PC-9 (cell line): ENCODE measurements at places on chromosomes 3 and 15. TPM values are rescaled to one million over a fixed set of nuclear protein-coding genes. Genes with fewer than 3 reads are reported as not detected.

The CSTA gene
- 16.8 and 18.0 TPM in 2 replicates for total RNA-seq

The ADAMTS17 gene
- total RNA-seq: 2.0 and 3.2 TPM in 2 replicates

The LMAN1L gene
- not detected in 2 replicates for total RNA-seq

The ISG20 gene
- total RNA-seq: 2.5 and 5.2 TPM in 2 replicates

DNA sequence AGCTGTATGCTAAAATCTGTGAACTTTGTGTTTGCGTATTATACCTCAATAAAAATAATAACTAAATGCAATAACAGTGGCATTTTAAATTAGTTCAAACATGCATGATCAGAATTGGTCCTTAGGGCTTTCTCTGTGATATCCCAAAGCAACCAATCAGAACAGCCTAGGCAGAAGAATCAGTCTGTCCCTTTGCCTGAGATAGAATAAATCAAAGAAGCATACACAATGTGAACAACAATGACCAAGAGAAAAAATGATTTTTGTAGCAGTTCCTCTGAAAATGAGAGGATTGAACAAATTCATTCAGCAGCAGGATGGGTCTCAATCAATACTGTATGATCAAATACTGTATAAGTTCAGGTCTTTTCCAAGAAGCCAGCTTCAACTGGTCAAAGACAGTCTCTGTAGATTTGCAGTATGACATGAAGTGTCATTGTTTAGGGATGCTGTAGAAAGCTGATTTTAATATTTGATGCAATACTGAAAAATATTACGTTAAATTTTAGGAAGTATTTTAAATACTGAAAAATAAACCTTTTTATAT, 1071.6 kb downstream of the AGBL1 start:
- no peaks in the 10 kb centered on the region for H3K27me3 ChIP-seq
- no peak for DNase-seq
- no peaks in the 10 kb centered on the region for H3K4me1 ChIP-seq
- no peak overlapping the region for H3K4me3 ChIP-seq
- H3K36me3 ChIP-seq: no peaks in the 10 kb centered on the region
- no peak overlapping the region for H3K27ac ChIP-seq

- H3K27ac ChIP-seq: no peak overlapping the region
- peaks cover 4% of the 10 kb centered on the region; the same call in 1 of the 2 replicates for H3K36me3 ChIP-seq
- DNase-seq: no peak
Observed at GRCh38 chr15:92606126-92606835, 49.3 kb downstream of the FAM174B start.

GRCh38 chr3:196186651-196187573, 24.3 kb downstream of the ZDHHC19 start:
- peaks cover 10% of the 10 kb centered on the region for H3K4me1 ChIP-seq
- no peak overlapping the region for H3K4me3 ChIP-seq
- DNase-seq: no peak

DNA sequence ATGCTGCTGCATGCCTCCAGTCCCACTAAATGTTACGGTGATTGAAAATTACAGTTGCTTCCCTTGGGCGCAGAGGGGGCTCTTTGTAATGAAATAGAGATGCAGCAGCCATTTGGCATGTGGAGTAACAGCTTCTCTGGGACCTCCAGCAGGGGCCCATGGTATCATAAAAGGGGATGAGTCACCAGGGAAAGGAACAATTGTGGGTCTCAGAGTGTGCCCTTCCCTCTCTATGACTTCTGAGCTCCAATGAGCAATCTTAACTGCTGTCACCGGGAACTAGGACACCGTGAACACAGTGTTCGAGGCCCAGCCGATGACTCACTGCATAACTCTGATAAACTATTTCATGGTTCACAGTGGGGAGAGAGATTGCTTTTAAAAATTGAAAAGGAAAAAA, 164.8 kb upstream of the NUDT16 start:
- DNase-seq: peak; percentile 86
- H3K27ac ChIP-seq: peak overlapping the region; percentile 85
- H3K4me3 ChIP-seq: no peak overlapping the region
- H3K4me1 ChIP-seq: peaks cover 25% of the 10 kb centered on the region
- H3K27me3 ChIP-seq: no peaks in the 10 kb centered on the region

DNA sequence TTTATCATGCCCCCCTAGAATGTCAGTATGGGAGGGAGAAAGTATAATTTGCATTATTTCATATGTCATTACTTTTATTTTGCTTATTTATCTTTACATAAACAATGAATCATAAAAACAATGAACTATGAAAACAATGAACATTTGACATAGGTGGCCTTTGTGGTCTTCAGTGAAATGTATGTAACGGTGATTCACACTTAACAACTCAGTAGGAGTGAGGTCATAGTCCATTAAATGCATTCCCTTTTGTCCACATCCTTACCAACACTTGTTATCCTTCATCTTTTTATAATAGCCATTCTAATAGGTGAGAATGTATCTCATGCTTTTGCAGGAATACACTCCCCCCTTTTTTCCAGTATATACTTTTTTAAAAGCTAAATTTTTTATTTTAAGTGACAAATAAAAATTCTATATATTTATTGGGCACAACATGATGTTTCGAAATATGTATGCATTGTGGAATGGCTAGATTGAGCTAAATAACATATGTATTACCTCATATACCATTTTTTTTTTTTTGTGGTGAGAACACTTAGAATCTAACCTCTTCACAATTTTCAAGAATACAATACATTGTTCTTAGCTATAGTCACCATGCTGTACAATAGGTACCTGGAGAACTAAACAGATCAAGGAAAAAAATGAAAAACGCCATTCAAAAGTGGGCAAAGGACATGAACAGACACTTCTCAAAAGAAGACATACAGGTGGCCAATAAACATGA, 189.5 kb downstream of the WDR72 start:
- DNase-seq: no peak
- no peaks in the 10 kb centered on the region for H3K27me3 ChIP-seq
- H3K4me3 ChIP-seq: no peak overlapping the region
- H3K27ac ChIP-seq: no peak overlapping the region
- H3K36me3 ChIP-seq: no peaks in the 10 kb centered on the region

GRCh38 chr15:31455499-31455898, 128.9 kb downstream of the KLF13 start:
- no peak overlapping the region for H3K4me3 ChIP-seq
- no peak for DNase-seq
- H3K27ac ChIP-seq: no peak overlapping the region
- peaks cover 38% of the 10 kb centered on the region for H3K27me3 ChIP-seq
- no peaks in the 10 kb centered on the region for H3K36me3 ChIP-seq

DNA sequence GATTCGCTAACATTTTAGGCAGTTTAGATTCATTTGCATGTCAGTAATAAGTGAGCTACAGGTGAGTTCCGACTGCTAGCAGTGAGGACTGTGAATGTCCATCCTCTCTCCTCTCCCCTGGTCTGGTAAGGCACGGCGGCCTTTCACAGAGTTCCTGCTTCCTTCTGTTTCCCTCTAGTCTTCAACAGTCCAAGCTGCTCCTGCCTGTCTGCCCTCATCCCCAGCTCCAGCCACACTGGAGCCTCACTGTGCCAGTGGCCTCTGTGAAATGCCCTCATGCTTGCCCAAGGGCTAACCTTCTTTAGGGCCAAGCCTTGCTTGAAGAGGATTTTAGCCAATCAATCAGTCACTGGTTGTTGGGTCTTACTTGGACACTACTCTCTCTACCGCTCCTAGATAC, 145.8 kb upstream of the BHLHE40 start:
- H3K36me3 ChIP-seq: no peaks in the 10 kb centered on the region
- peaks cover 41% of the 10 kb centered on the region for H3K4me1 ChIP-seq
- H3K27me3 ChIP-seq: no peaks in the 10 kb centered on the region
- H3K27ac ChIP-seq: no peak overlapping the region
- DNase-seq: no peak

DNA sequence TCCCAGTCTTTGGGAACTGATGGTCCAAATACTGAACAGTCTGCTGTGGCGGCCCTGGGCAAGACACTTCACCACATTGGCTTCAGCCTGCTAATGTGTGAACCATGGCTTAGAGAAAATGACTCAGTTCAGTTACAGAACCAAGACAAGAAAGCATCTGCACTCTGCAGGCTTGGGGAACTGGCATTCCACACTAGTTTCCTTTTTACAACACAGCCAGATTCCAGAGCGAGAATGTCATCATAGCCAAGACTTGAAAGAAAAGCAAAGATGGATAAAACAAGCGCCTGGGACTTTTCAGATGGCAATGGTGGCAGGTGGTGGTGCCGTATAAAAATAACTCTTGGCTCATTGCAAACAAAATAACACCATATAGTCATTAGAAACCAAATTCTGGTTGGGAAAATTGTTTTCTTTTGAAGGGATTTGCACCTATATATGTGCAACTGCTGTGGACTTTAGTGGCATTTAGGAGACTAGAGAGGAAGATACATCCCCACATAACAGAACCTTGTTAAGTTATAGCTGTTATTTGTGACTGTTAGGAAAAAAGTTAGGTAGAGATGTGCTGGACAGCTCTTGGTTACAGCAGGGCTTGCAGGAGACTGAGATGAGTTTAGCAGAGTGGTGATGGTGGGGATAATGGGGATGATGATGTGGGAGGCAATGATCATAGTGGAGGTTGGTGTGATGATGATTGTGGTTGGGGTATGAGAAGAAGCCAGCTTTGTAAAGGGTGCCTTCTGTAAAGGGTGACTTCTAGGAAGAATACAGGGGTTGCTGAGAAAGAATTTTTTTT, 273.6 kb downstream of the THRB start:
- H3K27ac ChIP-seq: peak overlapping the region; percentile 50
- no peaks in the 10 kb centered on the region for H3K27me3 ChIP-seq
- DNase-seq: peak; percentile 83
- H3K36me3 ChIP-seq: no peaks in the 10 kb centered on the region
- no peak overlapping the region for H3K4me3 ChIP-seq
- H3K4me1 ChIP-seq: peaks cover 18% of the 10 kb centered on the region

DNA sequence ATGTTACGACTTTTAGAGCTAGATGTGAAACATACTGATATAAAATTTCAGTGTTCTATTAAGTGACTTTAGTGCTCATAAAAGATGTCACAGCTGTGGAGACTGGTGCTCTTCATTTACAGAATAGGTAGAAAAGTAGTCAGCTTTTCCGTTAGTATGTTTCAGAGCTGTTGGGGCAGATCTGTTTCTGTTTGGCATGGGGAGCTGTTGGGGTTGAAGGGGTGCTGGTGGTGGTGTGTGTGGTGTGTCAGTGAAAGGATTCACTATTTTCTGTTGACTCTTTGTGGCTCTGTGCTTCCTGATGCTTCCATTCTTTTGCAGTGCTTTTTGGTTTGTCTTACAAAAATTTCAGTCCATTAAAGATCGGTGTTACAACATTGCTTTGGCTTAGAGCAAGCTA, 3.2 kb downstream of the UBE2E2 start:
- no peak for DNase-seq
- H3K4me1 ChIP-seq: peaks cover 22% of the 10 kb centered on the region

DNA sequence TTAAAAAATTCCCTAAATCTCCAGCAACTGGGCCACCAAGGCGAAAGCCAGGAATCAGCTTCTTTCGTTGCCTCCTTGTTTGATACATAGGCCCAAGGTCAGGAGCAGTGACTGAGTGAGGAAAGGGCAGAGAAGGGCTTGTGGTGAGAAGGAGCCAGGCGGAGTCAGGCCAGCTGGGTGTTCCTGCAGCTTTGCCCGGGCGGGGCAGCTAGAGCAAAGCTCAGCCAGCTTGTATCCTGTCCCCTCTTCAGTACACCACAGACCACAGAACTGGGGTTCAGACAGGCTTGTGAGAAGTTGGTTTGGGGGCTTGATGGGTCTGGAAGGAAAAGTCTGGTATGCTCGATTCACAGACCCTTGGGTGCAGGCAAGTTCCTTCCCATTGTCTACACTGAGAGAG, 52.6 kb downstream of the CCK start:
- no peak for DNase-seq
- H3K36me3 ChIP-seq: no peaks in the 10 kb centered on the region
- no peaks in the 10 kb centered on the region for H3K27me3 ChIP-seq
- no peak overlapping the region for H3K4me3 ChIP-seq
- H3K4me1 ChIP-seq: no peaks in the 10 kb centered on the region
- no peak overlapping the region for H3K27ac ChIP-seq

GRCh38 chr3:190319660-190320059, 2.6 kb downstream of the CLDN1 start:
- no peaks in the 10 kb centered on the region for H3K27me3 ChIP-seq
- H3K4me1 ChIP-seq: peaks cover 39% of the 10 kb centered on the region
- H3K36me3 ChIP-seq: peaks cover 23% of the 10 kb centered on the region
- peak overlapping the region; percentile 85 for H3K4me3 ChIP-seq
- peak; percentile 88 for DNase-seq

- H3K27me3 ChIP-seq: no peaks in the 10 kb centered on the region
- no peak for DNase-seq
- no peak overlapping the region for H3K27ac ChIP-seq
- no peak overlapping the region for H3K4me3 ChIP-seq
Observed at GRCh38 chr15:76245072-76245610, 66.1 kb downstream of the ETFA start.

GRCh38 chr3:100780071-100780622, 70.9 kb downstream of the TFG start:
- no peak overlapping the region for H3K27ac ChIP-seq
- no peaks in the 10 kb centered on the region for H3K36me3 ChIP-seq
- H3K4me1 ChIP-seq: no peaks in the 10 kb centered on the region
- H3K27me3 ChIP-seq: no peaks in the 10 kb centered on the region

GRCh38 chr15:43769584-43770228, 7.1 kb downstream of the ELL3 start:
- no peaks in the 10 kb centered on the region for H3K4me1 ChIP-seq
- no peak overlapping the region for H3K4me3 ChIP-seq
- H3K27ac ChIP-seq: no peak overlapping the region
- DNase-seq: peak; percentile 50

GRCh38 chr3:171970301-171970788, 69.0 kb upstream of the FNDC3B start:
- H3K27ac ChIP-seq: no peak overlapping the region
- peaks cover 56% of the 10 kb centered on the region for H3K4me1 ChIP-seq
- H3K36me3 ChIP-seq: no peaks in the 10 kb centered on the region
- no peaks in the 10 kb centered on the region for H3K27me3 ChIP-seq

- H3K27ac ChIP-seq: no peak overlapping the region
- H3K4me1 ChIP-seq: no peaks in the 10 kb centered on the region; the same call in 1 of the 2 replicates
- no peak overlapping the region for H3K4me3 ChIP-seq
- no peak for DNase-seq
- H3K27me3 ChIP-seq: no peaks in the 10 kb centered on the region
Observed at GRCh38 chr15:82176542-82176941, 86.0 kb downstream of the EFL1 start.

GRCh38 chr15:62637574-62637897, 405.0 kb upstream of the TPM1 start:
- no peaks in the 10 kb centered on the region for H3K27me3 ChIP-seq
- H3K4me3 ChIP-seq: no peak overlapping the region
- H3K36me3 ChIP-seq: no peaks in the 10 kb centered on the region
- H3K4me1 ChIP-seq: no peaks in the 10 kb centered on the region
- no peak overlapping the region for H3K27ac ChIP-seq
- DNase-seq: no peak
